ENCODE measurements at places on chromosomes 1 and 21.

DNA sequence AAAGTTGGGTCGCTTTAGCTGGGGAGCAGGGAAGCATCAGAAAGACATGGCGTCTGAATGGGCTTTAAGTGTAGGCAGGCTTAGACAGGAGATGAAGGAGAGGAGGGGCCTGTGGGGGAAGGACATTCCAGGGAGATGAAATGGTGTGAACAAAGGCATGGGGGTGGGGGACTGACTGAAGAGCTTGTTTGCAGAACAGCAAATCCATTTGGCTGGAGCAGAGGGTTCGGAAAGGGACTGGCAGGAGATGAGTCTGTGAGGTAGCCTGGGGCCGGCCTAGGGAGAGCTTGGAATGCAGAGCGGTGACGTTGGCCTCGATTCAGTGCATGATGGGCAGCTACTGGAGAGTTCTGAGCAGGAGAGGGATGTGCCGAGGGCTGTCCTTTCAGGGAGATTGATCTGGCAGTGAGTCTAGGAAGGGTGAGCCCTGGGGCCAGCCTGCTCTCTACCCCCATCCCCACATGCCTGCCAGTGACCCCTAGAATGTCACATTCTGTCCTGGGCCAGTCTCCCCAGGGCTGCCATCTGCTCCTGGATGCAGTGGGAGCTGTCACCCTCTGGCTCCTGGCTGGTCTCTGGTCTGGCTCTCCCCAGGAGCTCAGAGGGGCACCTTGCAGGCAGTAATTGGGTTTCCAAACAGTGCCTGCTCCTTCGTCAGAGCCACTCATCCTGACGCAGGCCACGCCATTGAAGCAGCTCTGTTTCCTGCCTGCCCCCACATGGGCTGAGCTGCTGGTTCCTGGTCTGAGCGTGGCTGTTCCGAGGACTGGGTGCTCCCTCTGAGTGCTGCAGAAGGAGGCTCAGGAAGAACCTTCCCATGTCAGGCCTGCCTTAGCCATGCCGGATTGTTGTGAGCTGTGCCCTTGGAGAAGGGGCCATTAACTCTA lies 22.3 kb upstream of the TMEM222 start:
- no peak for DNase-seq

GRCh38 chr1:154446292-154446691 lies 41.1 kb downstream of the IL6R start:
- DNase-seq: no peak

GRCh38 chr1:231122143-231122542 lies 39.7 kb upstream of the TRIM67 start:
- DNase-seq: no peak

GRCh38 chr1:158251163-158251562 lies 3.1 kb upstream of the CD1A start:
- DNase-seq: no peak

- no peak for DNase-seq
These were observed 6.7 kb downstream of the KNCN start for GRCh38 chr1:46544561-46545240.

DNA sequence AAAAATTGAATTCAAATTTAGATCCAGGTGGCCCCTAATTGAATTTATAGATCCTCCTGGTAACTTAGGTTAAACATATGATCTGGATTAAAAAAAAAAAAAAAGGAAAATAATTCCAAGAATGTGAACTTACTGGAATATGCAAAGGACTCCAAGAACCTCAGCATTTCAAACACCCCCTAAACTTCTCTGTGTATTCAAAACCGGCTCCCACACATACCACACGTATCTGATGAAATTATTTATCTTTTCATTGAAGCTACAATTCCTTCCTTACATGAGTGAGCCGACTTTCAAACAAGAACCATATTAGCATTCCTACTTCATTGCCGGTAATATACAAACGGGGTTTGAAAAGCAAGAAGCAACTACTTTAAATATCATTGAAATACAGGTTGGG lies 61.4 kb upstream of the FMN2 start:
- DNase-seq: no peak

GRCh38 chr1:11925938-11926292 lies 312 bp downstream of the KIAA2013 start:
- DNase-seq: no peak

DNA sequence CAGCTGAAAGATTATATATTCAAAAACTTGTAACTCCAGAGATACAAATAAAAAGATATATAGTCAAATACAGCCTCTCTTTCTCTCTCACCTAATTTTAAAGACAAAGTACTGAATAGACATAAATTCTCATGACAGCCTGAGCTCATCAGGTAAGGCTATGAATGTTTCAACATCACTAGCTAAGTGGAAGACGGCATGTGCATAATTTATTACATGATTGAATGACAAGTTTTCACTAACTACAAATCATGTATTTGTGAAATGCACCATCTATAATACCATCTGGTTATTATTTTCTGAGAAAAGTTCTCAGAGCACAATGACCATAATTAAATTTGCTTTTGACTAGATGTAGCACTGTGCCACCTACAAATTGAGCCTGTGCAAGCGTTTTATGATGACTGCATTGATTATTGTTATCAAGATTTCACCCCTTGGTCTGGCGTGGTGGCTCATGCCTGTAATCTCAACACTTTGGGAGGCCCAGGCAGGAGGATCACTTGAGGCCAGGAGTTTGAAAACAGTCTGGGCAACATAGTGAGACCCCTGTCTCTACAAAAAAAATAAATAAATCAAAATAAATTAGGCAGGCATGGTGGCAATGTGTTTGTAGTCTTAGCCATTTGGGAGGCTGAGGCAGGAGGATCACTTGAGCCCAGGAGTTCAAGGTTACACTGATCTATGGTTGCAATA lies 128.2 kb downstream of the APP start:
- no peak for DNase-seq

DNA sequence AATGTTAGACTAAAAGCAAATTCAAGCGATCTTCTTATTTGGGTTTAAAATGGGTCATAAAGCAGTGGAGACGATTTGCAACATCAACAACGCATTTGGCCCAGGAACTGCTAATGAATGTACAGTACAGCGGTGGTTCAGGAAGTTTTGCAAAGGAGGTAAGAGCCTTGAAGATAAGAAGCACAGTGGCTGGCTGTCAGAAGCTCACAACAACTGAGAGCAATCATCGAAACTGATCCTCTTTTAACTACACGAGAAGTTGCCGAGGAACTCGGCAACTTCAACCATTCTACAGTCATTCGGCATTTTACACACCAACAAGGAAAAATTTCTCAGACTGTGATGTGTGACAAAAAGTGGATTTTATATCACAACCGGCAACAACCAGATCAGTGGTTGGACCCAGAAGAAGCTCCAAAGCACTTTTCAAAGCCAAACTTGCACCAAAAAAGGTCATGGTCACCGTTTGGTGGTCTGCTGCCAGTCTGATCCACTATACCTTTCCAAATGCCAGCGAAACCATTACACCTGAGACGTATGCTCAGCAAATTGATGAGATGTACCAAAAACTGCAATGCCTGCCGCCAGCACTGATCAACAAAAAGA lies 47.9 kb downstream of the ASH1L start:
- DNase-seq: peak; percentile 1

GRCh38 chr1:9542430-9542829 lies 3.2 kb downstream of the SLC25A33 start:
- no peak for DNase-seq

DNA sequence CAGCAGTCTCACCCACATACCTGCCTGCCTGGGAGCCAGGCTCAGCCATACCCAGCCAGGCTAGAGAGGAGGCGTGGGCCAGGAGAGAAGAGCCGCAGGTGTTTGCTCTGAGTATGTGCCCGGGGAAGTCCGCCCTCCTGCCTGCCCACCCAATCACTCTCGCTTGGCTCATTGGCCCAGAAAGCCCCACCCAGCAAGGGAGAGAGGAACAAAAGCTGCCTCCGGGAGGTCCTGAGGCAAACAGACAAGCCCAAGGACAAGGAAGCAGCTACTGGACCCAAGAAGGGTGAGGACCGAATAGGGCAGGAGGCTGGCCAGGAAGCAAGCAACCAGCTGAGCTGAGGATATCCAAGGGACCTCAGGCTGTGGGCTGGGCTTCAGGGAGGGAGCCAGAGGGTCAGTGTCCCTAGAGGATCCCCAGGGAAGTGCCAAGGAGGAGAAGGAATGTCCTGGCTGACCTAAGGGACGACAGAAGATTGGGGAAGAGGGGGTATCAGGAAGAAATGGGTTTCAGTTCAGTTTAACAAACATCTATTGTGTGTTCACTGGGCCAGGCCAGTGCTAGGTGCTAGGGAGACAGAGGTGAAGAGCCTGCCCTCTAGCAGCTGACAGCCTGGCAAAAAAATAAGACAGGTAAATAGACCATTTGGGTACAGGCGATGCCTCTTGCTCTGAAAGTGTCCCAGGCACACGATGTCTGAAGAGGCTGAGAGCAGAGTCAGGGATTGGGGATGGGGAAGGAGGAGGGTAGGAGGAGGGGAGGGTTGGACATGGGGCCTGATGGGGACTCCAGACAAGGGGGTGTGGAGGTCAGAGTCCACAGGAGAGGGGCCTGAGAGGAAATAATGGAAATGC lies at the start of gene GJB4:
Gene GJB4, plus strand, starts transcription at position 238 of the 855 bp plus-strand sequence. CDS start 1,515 bp downstream, outside the sequence.
- DNase-seq: no peak

- DNase-seq: no peak
These were observed 823 bp downstream of the ENAH start for GRCh38 chr1:225651872-225652728.

- no peak for DNase-seq
These were observed 15.0 kb downstream of the ITSN1 start for GRCh38 chr21:33657124-33657820.

DNA sequence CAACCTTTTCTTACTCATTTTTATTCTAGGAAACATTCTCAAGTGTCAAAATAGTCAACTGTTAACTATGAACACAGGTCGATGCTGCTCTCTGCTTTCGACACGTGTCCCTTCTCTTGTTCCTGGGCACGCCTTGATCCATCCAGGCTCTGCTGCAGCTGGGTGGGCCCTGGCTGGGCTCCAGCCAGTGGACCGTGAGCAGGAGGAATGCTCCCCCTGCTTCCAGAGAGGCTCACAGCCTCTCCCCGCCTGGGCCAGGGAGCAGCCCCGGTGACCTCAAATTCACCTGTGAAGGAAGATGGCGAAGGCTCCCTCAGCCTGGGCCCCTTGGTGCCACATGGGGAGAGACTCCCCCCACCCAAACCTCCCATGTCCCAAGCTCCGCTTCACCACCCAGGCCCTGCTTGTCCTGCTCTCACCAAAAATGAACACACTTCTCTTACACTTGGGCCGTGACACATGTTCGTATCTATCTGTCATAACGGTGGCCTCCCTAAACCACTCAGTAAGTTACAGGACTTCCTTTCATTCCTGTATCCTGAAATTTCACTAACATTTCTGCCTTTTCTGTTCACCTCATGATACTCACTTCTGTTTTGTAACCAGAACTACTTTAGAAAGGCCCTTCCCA lies 24.6 kb upstream of the ADARB1 start:
- DNase-seq: no peak

- DNase-seq: no peak
These were observed 164.5 kb upstream of the CACNA1E start for GRCh38 chr1:181318858-181319235.

DNA sequence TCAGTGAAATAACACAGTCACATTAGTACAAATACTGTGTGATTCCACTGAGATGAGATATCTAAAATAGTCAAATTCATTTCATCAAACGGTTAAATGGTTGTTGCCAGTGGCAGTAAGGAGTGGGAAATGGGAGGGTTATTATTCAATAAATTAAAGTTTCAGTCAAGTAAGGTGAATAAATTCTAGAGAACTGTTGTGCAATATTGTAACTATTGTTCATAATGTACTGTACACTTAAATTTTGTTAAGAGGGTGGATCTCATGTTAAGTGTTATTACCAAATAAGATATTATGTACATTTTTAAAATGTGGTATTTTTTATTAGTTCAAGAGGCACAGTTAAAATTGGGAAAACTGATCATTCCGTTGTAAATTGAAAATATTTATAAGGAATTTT lies 463.3 kb upstream of the BRINP3 start:
- no peak for DNase-seq

GRCh38 chr1:233482388-233482787 lies 131.5 kb upstream of the KCNK1 start:
- DNase-seq: no peak

DNA sequence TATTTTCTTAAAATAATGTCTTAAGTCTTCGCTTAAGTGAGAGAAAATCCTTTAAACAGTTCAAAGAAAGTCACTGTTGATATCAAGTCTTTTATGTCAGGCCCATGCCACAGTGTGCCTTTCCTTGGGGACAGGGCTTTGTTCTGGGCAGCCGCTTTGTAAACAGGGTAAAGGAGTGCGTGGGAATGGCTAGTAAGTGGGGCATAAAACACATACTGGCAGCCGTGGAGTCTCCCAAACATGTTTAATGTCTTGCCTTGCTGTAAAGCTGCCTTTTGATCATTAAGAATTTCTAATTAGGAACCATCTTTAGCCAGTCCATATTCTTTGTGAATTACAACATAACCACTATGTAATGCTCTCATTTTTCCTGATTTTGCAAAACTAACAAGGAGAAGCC lies 99.7 kb downstream of the PHTF1 start:
- no peak for DNase-seq

- DNase-seq: no peak
These were observed 22.7 kb downstream of the DDI2 start for GRCh38 chr1:15639931-15640330.

All from activated CD4-positive, CD25-positive, alpha-beta regulatory T cell treated with anti-CD3 and anti-CD28 coated beads, Interleukin-2, amount 50 U/mL, for 16 hours (primary cell).